ENCODE measurements at places on chromosomes 1 and 21. TPM values are rescaled to one million over a fixed set of nuclear protein-coding genes. Genes with fewer than 3 reads are reported as not detected.

Gene KIF14
- total RNA-seq = 10.2 TPM

Gene CADM3
- total RNA-seq = 0.06 TPM

Gene IGSF3
- not detected for total RNA-seq

Gene LEMD1
- not detected for total RNA-seq

Gene OR2M3
- total RNA-seq = not detected

Gene DUSP10
- 43.2 TPM for total RNA-seq

Gene RGS13
- total RNA-seq = not detected

Gene CASQ2
- total RNA-seq = not detected

Gene VSIG8
- not detected for total RNA-seq

DNA sequence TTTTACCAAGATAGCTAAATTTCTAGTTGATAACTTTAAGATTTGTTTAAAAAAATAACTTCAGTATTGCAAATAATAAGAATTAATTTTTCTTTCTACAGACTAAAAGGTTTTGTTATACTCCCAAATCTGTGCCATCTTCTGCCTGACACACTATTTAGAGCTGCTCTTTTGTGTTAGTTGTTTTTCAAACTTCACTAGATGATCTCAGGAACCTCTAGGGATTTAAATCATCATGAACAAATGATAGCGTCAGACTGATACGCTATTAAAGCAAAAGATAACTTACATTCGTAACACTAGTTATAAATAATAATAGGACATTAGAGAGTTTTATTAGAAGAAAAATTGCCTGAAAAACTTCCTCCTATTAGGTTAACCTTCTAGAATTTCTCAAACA is 243.1 kb upstream of the CXADR start:
- no peak overlapping the region for H3K27ac ChIP-seq
- H3K4me1 ChIP-seq = no peaks in the 10 kb centered on the region
- no peak for DNase-seq
- peaks cover 3% of the 10 kb centered on the region for H3K27me3 ChIP-seq
- no peak overlapping the region for H3K4me3 ChIP-seq

DNA sequence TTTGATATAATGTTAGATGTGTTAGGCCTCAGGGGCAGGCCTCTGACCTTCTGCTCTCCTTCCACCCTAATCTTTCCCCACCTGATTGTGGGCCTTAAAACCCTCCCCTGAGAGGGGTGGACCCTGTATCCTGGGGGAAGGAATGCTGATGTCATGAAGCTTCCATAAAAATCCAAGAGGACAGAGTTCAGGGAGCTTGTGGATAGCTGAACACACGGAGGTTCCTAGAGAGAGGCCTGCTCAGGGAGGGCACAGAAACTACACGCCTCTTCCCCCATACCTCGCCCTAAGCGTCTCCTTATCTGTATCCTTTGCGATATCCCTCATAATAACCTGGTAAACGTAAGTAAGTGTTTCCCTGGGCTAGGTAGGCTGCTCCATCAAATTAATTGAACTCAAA is 4.3 kb downstream of the MFN2 start:
- peaks cover 46% of the 10 kb centered on the region for H3K4me1 ChIP-seq
- no peak for DNase-seq
- peak overlapping the region; percentile 91 for H3K27ac ChIP-seq
- peaks cover 27% of the 10 kb centered on the region for H3K36me3 ChIP-seq

- no peak overlapping the region for H3K4me3 ChIP-seq
- DNase-seq = peak; percentile 48
- H3K27ac ChIP-seq = no peak overlapping the region
These were observed 155.9 kb downstream of the LYPLAL1 start for GRCh38 chr1:219329578-219329977.

- peaks cover 8% of the 10 kb centered on the region for H3K27me3 ChIP-seq
- H3K4me1 ChIP-seq = peaks cover 52% of the 10 kb centered on the region
- no peak for DNase-seq
These were observed 13.8 kb downstream of the OLIG2 start for GRCh38 chr21:33039536-33039935.

- H3K27ac ChIP-seq = no peak overlapping the region
- H3K27me3 ChIP-seq = no peaks in the 10 kb centered on the region
- H3K4me3 ChIP-seq = no peak overlapping the region
- no peaks in the 10 kb centered on the region for H3K36me3 ChIP-seq
- no peaks in the 10 kb centered on the region for H3K4me1 ChIP-seq
These were observed 604.9 kb upstream of the PTBP2 start for GRCh38 chr1:96116731-96117130.

DNA sequence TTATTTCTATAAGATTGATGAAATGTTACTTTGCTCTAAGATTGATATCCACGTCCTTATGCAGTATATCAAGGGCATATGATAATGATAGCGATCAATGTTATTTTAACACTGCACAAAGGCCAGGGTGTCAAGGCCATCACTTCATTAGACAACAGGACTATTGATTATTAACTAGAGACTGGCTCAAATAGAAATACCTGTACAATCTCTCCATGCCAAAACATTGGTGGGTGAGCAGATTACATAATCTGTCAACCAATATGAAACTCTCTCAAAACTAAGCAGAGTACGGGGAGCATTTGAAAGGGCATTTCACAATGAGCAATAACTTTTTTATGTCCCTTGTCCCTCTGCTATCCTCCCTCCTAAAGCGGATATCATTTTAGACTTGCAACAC is 566.5 kb upstream of the PKN2 start:
- no peaks in the 10 kb centered on the region for H3K27me3 ChIP-seq
- no peaks in the 10 kb centered on the region for H3K36me3 ChIP-seq
- no peak for DNase-seq
- no peak overlapping the region for H3K4me3 ChIP-seq

DNA sequence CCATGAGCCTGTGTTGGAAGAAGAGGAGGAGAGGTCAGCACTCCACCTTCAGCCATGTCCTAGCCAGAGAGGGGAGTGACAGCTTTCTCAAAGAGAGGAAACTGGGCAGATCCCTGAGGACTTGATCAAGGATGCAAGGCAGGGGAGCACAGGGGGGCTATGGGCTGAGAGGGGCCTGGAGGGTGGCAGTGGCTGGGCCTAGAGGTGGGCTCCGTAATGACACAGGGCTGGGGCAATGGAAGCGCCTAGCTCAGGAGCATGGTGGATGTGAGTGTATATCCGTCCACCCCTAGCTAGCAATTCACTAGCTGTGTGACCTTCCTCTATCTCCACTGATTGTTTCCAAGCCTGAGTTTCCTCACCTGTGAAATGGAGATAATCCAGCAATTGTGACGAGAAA is 32.6 kb downstream of the NEK2 start:
- peaks cover 32% of the 10 kb centered on the region for H3K4me1 ChIP-seq
- H3K36me3 ChIP-seq = no peaks in the 10 kb centered on the region
- peaks cover 4% of the 10 kb centered on the region for H3K27me3 ChIP-seq

GRCh38 chr1:219773775-219774174 is 154.6 kb downstream of the SLC30A10 start:
- DNase-seq = no peak
- H3K4me3 ChIP-seq = no peak overlapping the region
- H3K27me3 ChIP-seq = no peaks in the 10 kb centered on the region

- no peak for DNase-seq
- no peak overlapping the region for H3K4me3 ChIP-seq
- no peaks in the 10 kb centered on the region for H3K4me1 ChIP-seq
- no peaks in the 10 kb centered on the region for H3K27me3 ChIP-seq
These were observed 87.0 kb downstream of the ACBD6 start for GRCh38 chr1:180415236-180415848.

GRCh38 chr21:38306433-38307141 is 49.8 kb downstream of the KCNJ15 start:
- H3K4me1 ChIP-seq = peaks cover 88% of the 10 kb centered on the region
- no peaks in the 10 kb centered on the region for H3K36me3 ChIP-seq
- H3K27me3 ChIP-seq = no peaks in the 10 kb centered on the region
- peak; percentile 90 for DNase-seq

DNA sequence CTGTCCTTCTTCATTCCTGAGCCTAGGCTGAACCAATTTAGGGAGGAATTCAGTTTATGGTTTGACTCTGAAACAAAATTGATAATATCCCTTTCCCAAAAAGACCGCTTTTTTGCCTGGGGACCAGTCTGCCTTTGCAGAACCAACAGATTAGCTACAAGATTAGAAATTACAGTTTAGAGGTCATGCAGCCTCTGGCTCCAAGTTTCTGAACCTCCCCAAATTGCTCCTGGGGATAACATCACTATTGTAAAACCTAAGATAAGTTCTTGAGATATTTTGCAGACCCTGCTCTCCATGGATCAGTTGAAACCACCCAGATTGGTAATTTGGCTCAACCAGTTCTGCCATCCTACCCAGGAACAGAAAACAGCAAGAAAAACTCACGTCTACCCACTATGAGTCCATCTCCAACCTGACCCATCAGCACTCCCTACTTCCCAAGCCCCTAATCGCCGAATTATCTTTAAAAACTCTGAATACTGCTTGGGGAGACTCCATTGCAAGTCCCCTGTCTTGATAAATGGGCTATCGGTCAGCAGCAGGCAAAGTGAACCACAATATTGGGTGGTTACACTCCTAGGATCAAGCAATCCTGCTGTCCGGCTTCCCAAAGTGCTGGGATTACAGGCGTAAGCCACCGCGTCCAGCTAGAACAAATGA is 605 bp upstream of the RABGGTB start:
- H3K36me3 ChIP-seq = peaks cover 42% of the 10 kb centered on the region
- peaks cover 30% of the 10 kb centered on the region for H3K4me1 ChIP-seq
- H3K27me3 ChIP-seq = peaks cover 4% of the 10 kb centered on the region
- H3K4me3 ChIP-seq = peak overlapping the region; percentile 97

DNA sequence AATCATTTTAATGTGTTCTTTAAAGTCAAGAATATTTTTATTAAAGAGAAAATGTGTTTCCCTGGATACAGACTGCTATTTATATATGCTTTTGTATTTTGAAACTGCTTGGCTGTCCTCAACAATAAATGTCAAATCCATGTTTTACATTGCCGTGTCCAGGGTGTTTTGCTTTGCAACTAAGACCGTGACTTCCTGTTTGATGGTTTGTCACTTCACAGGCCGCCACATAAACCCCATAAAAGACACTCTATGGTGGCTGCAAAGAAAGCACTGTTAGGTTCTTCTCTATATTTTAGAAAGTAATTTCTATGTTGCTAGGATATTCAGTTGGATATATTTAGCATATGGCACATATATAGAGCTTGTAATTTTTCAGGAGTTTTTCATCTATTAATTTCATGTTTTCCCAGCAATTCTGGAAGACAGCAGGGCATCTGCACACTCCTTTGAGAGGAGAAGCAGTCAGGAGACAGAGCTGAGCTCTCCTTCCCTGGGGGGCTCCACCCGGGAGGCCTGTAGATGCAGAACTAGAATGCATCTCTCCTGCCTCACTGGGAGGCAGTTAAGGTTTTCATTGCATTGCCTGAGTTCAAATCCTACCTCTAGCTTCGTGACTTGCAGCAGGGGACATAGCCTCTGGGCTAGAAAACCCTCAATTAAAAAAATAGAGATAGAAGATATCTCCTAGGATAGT is 33.1 kb downstream of the PRDM2 start:
- H3K27ac ChIP-seq = no peak overlapping the region
- no peaks in the 10 kb centered on the region for H3K27me3 ChIP-seq
- DNase-seq = no peak
- no peaks in the 10 kb centered on the region for H3K36me3 ChIP-seq
- H3K4me1 ChIP-seq = peaks cover 9% of the 10 kb centered on the region
- no peak overlapping the region for H3K4me3 ChIP-seq

GRCh38 chr1:77975386-77975785 is 3.5 kb downstream of the FUBP1 start:
- H3K4me1 ChIP-seq = peaks cover 54% of the 10 kb centered on the region
- peaks cover 26% of the 10 kb centered on the region for H3K36me3 ChIP-seq
- peak; percentile 25 for DNase-seq
- no peak overlapping the region for H3K4me3 ChIP-seq
- H3K27ac ChIP-seq = peak overlapping the region; percentile 71

GRCh38 chr1:37272626-37273025 is 201.8 kb upstream of the ZC3H12A start:
- no peak for DNase-seq
- no peaks in the 10 kb centered on the region for H3K4me1 ChIP-seq
- no peaks in the 10 kb centered on the region for H3K36me3 ChIP-seq
- H3K4me3 ChIP-seq = no peak overlapping the region
- H3K27ac ChIP-seq = no peak overlapping the region

DNA sequence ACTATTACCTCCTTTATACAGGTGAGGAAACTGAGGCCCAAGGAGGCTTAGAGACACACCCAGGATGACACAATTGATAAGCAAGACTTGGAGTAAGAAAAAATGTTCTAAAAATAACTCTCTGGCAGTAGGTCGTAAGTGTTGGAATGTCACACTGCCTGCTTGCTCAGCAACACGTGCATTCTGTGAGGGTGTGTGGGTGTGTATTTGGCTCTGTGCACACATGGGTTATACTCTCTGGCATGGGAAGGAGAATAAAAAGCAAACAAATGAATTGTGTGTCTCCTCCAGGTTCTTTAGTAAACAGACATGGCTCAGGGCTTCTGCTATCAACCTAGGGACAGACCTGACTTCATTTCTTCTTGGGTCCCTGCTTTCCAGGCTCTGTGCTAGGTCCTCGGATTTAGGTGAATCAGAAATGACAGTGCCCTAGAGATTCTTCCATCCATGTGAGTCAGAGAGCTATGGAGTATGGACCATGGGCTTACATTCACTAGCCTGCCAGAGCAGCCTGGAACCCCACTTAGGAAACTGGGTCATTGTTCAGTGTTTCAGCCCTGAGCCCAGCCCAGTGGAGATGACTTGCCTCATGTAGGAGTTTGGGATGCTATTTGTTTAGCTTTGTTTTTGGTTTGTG is 72.4 kb downstream of the ELAVL4 start:
- H3K27ac ChIP-seq = no peak overlapping the region
- no peaks in the 10 kb centered on the region for H3K27me3 ChIP-seq
- DNase-seq = no peak
- H3K4me1 ChIP-seq = no peaks in the 10 kb centered on the region
- H3K36me3 ChIP-seq = no peaks in the 10 kb centered on the region
- no peak overlapping the region for H3K4me3 ChIP-seq

- no peak overlapping the region for H3K27ac ChIP-seq
- H3K4me1 ChIP-seq = peaks cover 22% of the 10 kb centered on the region
- H3K36me3 ChIP-seq = no peaks in the 10 kb centered on the region
- no peak overlapping the region for H3K4me3 ChIP-seq
- peaks cover 48% of the 10 kb centered on the region for H3K27me3 ChIP-seq
- DNase-seq = no peak
These were observed 29.4 kb upstream of the VASH2 start for GRCh38 chr1:212920896-212921295.

- no peak overlapping the region for H3K27ac ChIP-seq
- peaks cover 4% of the 10 kb centered on the region for H3K27me3 ChIP-seq
- DNase-seq = no peak
These were observed 571.4 kb downstream of the PTPRU start for GRCh38 chr1:29807689-29808088.

GRCh38 chr1:157163273-157164127 is 25.3 kb upstream of the ETV3 start:
- H3K4me1 ChIP-seq = peaks cover 7% of the 10 kb centered on the region
- H3K27ac ChIP-seq = no peak overlapping the region
- H3K4me3 ChIP-seq = no peak overlapping the region
- DNase-seq = peak; percentile 47
- H3K36me3 ChIP-seq = no peaks in the 10 kb centered on the region

Data from HFFc6 (cell line).